ENCODE measurements at places on chromosomes 7 and 10.

- no peak for DNase-seq
Measured at GRCh38 chr7:37428681-37429434, 19.8 kb downstream of the ELMO1 start.

DNA sequence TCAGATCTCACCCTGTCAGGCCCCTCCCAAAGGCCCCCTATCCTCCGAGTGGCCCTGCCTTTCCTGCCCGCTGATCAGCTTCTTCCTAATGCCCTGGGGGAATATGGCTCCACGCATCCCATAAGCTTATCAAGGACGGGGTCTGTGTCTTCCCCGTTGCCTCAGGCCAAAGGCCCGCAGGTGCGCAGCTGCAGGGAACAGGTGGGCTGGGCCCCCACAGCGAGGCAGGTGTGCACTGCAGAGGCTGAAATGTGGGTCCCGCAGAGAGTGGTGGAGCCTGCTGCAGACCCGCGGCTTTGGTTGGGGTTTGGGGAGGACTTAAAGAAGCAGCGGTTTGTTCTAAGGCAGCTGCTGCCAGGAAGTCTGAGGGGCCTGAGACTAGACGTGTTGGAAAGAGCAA is 220.8 kb upstream of the TCERG1L start:
- no peak for DNase-seq

DNA sequence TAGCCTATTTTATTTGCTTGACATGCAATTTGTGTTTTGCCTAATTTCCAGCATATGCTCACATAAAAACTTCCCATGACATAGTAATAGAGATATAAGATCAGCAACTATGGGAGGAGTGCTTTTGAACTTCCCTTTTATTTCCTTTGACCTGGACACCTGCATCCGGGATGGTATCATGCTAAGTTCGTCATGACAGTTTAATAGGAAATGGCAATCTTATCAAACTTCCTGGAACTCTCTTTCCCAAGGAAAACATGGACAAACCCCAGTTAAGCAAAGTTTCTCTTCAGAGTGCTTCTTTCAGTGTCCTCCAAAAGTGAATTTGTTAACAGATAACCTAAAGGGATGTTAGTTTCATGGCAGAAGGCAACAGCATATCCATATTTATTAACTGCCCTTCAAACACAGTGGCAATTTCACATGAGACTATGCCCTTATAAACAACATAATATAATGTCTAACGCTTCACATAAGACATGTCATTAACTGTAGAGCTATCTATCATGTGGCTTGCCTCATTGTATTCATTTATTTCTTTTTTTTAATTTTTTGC is 474.7 kb upstream of the SEMA3A start:
- DNase-seq, result no peak

- DNase-seq, result no peak
Measured at GRCh38 chr10:110775020-110775375, 96.7 kb upstream of the PDCD4 start.

DNA sequence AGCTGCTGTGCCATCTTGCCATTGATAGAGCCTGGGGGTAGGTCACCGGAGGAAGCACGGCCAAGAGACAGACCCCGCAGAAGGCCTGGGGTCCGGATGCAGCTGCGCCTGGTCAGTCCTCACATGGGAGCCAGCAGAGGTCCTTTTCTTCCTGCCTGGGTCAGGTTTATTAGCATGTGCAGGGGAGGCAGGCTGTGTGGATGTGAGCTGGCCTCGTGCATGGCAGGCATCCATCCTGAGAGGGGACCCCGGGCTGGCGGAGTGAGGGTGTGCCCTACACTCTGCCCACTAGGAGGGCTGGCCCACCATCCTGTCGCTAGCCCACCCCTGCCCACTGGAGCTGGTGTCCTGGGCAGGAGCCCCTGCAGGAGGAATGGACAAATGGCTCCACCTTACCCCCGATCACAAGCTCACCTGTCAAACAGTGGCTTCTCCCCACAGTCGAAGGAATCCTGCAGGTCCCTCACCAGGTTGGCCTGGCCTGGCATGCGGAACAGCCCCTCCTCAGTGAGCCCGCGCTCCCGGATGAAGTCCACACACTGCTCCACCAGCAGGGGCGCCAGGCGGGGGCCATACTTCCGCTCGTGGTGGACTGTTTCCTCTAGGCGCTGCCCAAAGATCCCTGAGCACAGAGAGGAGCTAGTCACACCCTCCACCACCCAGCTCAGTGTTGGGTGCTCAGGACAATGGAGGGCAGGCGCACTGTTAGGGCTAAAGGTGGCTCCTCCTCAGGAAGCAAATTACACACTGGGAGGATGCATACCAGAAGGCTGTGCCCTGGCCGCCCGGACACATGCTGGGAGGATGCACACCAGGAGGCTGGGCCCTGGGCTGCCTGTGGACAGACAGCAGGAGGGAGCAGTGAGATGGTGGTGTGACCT is 145.4 kb downstream of the ARHGAP22 start:
- no peak for DNase-seq

- DNase-seq, result no peak
Measured at GRCh38 chr7:157807510-157807909, 470.7 kb downstream of the DNAJB6 start.

DNA sequence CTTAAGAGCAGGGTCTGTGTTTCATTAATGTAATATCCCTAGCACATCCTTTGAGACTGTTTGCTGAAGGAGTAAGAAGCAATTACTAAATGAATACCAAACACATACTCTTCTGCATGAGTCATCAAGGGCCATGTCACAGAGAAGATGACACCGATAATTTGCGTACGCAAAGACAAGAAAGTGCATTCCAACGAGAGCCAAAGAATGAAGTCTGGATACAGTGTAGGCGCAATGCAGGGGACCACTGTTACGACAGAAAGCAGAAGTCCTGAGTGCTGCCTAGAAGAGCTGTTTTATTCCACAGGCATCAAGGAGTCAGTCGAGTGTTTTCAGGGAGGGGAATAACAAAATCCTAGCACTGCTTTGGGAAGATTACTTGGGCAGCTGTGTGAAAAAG is 62.7 kb downstream of the VPS41 start:
- no peak for DNase-seq

GRCh38 chr10:21934307-21934706 is 69.2 kb downstream of the DNAJC1 start:
- DNase-seq, result no peak

GRCh38 chr10:94496010-94496409 is 49.6 kb upstream of the HELLS start:
- no peak for DNase-seq

- no peak for DNase-seq
Measured at GRCh38 chr7:20193242-20193777, 23.9 kb downstream of the MACC1 start.

DNA sequence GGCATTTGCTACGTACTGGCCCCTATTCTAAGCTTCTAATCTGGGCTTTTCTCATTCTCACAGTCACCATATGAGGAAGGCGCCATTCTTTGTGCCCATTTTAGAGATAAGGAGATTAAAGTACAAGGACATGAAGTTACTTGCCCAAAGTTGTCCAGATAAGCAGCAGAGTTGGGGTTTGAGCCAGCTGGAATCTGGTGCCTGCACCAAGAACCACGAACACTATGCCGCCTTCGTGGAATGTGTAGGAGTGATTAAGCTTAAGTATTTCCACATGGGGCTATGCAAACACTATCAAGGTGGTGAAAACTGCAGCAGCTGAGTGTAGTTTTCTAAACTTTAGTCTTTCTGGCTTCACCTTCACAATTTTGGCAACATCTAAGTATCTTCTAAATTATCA is 342.7 kb upstream of the ETV1 start:
- no peak for DNase-seq

DNA sequence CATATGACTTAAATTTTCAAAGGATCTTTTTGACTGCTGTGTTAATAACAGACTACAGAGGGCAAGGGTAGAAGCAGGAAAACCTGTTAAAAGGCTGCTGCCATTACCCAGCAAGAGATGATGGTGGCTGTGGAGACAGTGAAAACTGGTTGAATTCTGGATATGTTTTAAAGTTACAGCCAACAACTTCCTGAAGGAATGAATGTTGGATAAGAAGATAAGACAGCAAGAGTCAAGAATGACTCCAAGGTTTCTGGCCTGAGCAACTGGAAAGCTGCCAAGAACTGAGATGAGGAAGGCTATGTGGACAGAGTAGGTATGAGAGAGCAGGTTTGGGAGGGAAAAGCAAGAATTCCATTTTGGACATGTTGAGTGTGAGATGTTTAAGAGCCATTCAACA is 19.1 kb downstream of the CNOT4 start:
- DNase-seq, result no peak

DNA sequence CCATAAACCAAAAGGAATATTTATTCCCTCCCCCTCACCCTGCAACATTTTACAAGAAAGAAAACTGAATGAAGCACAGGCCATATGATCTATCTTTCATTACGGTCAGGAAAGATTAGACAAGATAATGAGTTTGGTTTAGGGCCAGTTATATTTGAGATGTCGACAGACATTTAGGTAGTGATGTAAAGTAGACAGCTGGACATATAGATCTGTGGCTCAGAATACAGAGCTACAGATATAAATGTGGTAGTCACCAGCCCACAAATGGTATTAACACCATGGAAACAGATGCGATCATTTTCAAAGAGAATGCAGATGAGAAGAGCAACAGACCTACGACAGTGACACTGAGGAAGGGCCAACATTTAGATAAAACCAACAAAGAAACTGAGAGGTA is 142.5 kb downstream of the SRPK2 start:
- no peak for DNase-seq

DNA sequence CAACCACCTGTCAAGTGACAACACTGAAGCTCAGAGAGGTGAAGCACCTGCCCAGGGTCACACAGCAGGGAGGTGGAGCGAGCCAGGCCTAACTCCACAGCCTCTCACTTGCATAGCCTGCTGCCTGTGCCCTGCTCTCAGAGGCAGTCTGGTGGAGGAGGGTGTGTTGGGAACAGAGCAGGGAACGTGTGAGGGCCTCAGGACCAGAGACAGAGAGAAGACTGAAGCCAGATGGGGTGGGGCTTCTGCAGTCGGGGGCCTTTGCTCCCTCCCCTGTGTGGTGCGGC is 114.0 kb downstream of the PTPN20 start:
- no peak for DNase-seq

DNA sequence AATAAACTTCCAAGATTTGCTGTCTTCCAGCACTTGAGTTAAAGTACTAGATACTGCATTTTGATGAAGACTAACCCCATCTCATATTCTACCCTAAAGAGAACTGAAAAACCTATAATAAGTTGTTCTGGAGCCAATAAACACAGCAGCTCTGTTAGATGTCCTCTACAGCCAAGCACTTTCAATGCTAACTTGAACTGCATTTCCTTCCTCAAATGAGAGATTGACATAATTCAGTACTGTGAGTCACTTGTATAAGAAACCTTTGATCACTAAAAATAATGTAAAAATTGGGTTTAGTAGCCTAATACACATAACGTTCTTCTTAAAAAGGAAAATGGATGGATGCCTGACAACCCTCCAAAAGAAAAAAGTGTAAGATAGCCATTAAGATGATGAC is 81.3 kb downstream of the ITGB8 start:
- DNase-seq, result no peak

DNA sequence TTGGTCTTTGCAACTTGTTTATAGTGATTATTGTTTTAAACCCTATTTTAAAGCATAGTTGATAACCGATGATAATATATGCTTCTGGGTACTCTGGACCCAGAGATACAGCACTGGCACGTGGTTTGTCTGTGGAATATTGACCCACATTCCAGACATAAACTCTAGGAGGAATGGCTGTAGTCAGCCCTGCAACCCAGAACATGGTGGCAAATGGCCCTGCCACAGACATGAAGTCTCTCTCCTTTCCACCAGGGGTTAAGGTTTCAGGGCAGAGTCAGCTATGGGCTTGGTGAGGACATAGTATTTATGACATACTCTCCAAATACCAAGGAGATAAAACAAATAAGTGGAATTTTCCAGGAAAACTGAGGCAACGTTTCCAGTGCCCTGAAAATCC is 83.6 kb downstream of the NAMPT start:
- no peak for DNase-seq

- no peak for DNase-seq
Measured at GRCh38 chr7:72183835-72184234, 228.3 kb downstream of the CALN1 start.

- DNase-seq, result no peak
Measured at GRCh38 chr10:90806677-90807076, 51.2 kb downstream of the HTR7 start.

GRCh38 chr10:106866244-106866845 is 298.2 kb downstream of the SORCS1 start:
- no peak for DNase-seq

- no peak for DNase-seq
Measured at GRCh38 chr10:116521424-116522290, 24.1 kb upstream of the PNLIP start.

- no peak for DNase-seq
Measured at GRCh38 chr7:7895004-7895650, 73.5 kb upstream of the GLCCI1 start.

- no peak for DNase-seq
Measured at GRCh38 chr7:10521306-10521705, 452.4 kb upstream of the PHF14 start.

- no peak for DNase-seq
Measured at GRCh38 chr7:143924851-143925250, 10.2 kb upstream of the OR2F2 start.

GRCh38 chr7:91942312-91942711 is 1.6 kb downstream of the AKAP9 start:
- no peak for DNase-seq
